ENCODE measurements at places on chromosomes 13 and 19. TPM values are rescaled to one million over a fixed set of nuclear protein-coding genes. Genes with fewer than 3 reads are reported as not detected.

- H3K27ac ChIP-seq = no peak overlapping the region
- H3K36me3 ChIP-seq = no peaks in the 10 kb centered on the region
- DNase-seq = peak; percentile 93
- peaks cover 12% of the 10 kb centered on the region for H3K4me1 ChIP-seq
Measured at GRCh38 chr13:113724780-113725315, 34.2 kb upstream of the TMEM255B start.

DNA sequence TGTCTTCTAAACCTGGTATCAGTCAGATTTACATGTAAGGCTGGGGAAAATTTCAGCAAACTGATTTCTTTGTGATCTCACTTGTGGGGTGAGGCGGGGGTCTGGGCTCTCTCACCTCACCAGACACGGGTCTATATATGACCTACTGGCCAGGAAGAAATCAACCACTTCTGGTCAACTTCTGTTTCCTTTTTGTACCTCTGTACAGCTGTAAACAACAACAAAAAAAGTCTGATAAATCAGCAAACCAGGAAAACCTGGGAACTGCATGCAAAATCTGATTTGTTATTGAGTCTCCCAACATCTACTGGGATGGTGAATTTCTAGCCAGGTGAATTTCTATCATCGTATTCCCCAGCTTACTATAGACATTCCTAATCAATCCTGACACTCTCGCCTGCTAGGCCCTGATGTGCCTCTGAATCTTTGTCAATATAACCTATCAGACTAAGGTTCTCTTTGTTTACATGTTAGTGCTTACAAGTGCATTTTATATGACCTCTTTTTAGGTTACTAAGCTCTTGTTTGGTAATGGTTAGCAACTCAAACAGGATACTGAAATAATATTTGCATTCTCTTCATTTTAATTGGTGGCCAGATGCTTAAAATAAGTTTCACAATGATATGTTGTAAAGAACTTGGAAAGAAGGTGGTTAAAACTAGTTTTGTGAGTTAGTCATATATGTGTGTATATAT lies 77.7 kb downstream of the LRRC63 start:
- H3K4me1 ChIP-seq = no peaks in the 10 kb centered on the region
- no peak for DNase-seq
- H3K36me3 ChIP-seq = no peaks in the 10 kb centered on the region
- no peak overlapping the region for H3K27ac ChIP-seq
- no peaks in the 10 kb centered on the region for H3K27me3 ChIP-seq

- no peaks in the 10 kb centered on the region for H3K27me3 ChIP-seq
- H3K27ac ChIP-seq = no peak overlapping the region
- no peaks in the 10 kb centered on the region for H3K36me3 ChIP-seq
- no peak for DNase-seq
- no peaks in the 10 kb centered on the region for H3K4me1 ChIP-seq
Measured at GRCh38 chr13:44465318-44465717, 91.7 kb downstream of the SERP2 start.

DNA sequence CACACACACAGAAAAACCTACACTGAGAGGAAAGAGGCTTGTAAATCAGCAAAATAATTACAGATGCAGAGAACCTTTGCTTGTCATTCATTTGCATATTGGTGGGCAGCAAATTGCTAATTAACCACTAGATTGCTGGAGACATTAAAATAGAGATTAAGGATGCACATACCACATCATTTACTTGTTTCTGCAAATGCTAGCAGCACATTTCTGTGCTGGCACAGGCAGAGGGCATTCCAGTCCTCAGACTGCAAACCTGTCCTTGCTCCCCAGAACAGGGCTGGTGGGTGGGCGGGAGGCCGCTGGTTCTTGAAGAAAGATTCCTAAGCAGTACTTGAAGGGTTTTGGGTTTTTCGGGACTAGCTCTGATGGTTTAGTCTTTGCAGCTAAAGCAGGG lies 941 bp upstream of the SIAH3 start:
- H3K27me3 ChIP-seq = peaks cover 27% of the 10 kb centered on the region
- H3K4me3 ChIP-seq = no peak overlapping the region
- peak; percentile 53 for DNase-seq
- no peaks in the 10 kb centered on the region for H3K36me3 ChIP-seq

- DNase-seq = peak; percentile 88
- no peaks in the 10 kb centered on the region for H3K4me1 ChIP-seq
- H3K27me3 ChIP-seq = no peaks in the 10 kb centered on the region
- H3K27ac ChIP-seq = no peak overlapping the region
- peak overlapping the region; percentile 98 for H3K4me3 ChIP-seq
Measured at GRCh38 chr13:110560601-110561343, 750 bp downstream of the RAB20 start.

GRCh38 chr13:31274390-31274789 lies 74.6 kb downstream of the B3GLCT start:
- no peaks in the 10 kb centered on the region for H3K4me1 ChIP-seq
- no peak for DNase-seq
- H3K36me3 ChIP-seq = peaks cover 43% of the 10 kb centered on the region

- H3K27me3 ChIP-seq = no peaks in the 10 kb centered on the region
- no peak overlapping the region for H3K27ac ChIP-seq
- DNase-seq = no peak
- no peaks in the 10 kb centered on the region for H3K4me1 ChIP-seq
Measured at GRCh38 chr13:24557081-24557480, 44.5 kb upstream of the PARP4 start.

DNA sequence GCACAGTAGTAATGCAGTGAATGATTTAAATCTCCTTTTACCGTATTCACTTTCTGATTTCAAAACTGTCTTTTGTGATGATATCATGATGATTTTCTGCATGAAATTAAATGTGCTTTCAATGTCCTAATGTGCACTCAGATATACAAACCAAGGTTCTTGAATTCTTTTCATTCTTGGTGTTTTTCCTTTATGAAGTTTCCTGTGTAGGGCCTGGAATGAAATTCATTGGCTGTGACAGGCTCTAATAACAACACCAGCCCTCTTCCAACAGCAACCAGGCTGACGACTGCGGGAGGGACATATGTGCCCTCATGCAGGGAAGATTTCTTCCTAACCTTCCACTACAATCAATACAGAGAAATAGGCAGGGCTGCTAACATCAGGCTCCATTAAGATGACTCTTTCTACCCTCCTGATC lies 1052.0 kb downstream of the DIAPH3 start:
- DNase-seq = no peak
- H3K4me1 ChIP-seq = no peaks in the 10 kb centered on the region
- H3K27ac ChIP-seq = peak overlapping the region; percentile 75
- H3K4me3 ChIP-seq = no peak overlapping the region
- no peaks in the 10 kb centered on the region for H3K27me3 ChIP-seq

- no peak overlapping the region for H3K27ac ChIP-seq
- no peaks in the 10 kb centered on the region for H3K27me3 ChIP-seq
- H3K4me1 ChIP-seq = no peaks in the 10 kb centered on the region
- no peak for DNase-seq
- no peak overlapping the region for H3K4me3 ChIP-seq
Measured at GRCh38 chr19:6821639-6822310, 49.3 kb downstream of the VAV1 start.

DNA sequence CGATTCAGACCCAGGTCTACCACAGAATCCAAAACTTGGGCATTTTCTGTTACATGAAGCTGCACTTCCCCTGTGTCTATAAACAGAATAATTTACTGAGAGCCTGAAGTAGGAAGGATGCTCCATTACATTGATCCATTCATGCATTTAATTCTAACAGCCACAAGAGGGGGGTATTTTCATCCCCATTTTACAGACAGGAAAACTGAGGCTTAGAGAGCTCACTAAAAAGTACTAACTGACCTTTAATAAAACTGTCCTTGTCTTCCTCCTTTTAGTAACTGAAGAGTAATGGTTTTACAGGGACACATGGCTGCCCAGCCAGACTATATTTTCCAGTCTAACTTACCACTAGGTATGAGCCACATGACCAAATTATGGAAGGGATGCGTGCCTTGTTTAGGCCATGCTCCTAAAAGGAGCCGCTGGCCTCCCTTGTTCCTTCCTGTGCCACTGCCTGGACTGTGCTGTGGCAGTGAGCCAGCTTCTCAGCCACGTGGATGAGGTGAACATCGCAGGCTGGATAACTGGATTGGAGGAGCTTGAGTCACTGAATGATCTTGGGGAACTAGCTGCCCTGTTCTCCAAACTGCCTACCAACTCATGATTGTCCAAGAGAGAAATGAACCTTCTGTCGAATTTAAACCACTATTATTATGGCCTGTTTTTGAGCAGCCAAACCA lies 108.3 kb downstream of the DOCK9 start:
- H3K4me3 ChIP-seq = no peak overlapping the region
- H3K36me3 ChIP-seq = no peaks in the 10 kb centered on the region
- H3K27me3 ChIP-seq = no peaks in the 10 kb centered on the region
- no peak for DNase-seq

- no peak overlapping the region for H3K4me3 ChIP-seq
- DNase-seq = no peak
- H3K27me3 ChIP-seq = no peaks in the 10 kb centered on the region
- H3K36me3 ChIP-seq = no peaks in the 10 kb centered on the region
Measured at GRCh38 chr13:73119612-73120011, 60.8 kb downstream of the KLF5 start.

DNA sequence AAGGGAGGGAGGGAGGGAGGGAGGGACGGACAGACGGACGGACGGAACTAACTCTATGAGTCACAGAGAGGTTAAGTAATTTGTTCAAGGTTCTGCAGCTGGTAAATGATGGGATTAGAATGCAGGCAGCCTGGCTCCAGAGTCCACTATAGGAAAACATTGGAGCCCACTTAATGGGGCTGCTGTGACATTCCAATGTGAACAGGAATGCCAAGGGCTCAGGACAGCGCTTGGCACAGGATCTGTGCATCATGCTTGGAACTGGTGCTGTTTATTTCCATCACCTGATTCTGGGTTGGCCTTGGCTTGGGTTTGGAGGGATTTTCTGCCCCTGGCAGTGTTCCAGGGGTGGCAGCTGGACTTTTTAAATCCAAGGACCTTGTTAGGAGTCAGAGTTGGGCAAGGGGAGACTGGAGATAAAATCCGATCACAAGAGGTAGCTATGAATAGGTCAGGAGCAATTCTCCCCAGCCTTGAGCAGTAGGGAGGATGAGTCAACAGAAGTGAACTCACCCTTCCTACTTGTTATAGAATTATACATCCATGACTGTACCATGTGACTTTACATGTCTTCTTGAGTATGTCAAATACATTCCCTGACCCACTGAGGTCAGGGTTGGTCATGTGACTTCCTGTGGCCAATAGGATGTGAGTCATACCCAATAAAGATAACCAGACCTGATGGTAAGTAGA lies 7.8 kb upstream of the HIF3A start:
- no peaks in the 10 kb centered on the region for H3K36me3 ChIP-seq
- no peak overlapping the region for H3K27ac ChIP-seq
- DNase-seq = no peak
- peaks cover 8% of the 10 kb centered on the region for H3K27me3 ChIP-seq
- no peak overlapping the region for H3K4me3 ChIP-seq
- H3K4me1 ChIP-seq = no peaks in the 10 kb centered on the region

- no peaks in the 10 kb centered on the region for H3K27me3 ChIP-seq
- H3K36me3 ChIP-seq = no peaks in the 10 kb centered on the region
- no peak for DNase-seq
- H3K27ac ChIP-seq = no peak overlapping the region
Measured at GRCh38 chr13:35841060-35841521, 290.1 kb downstream of the DCLK1 start.

GRCh38 chr13:84263354-84264069 lies 381.2 kb upstream of the SLITRK1 start:
- no peak overlapping the region for H3K4me3 ChIP-seq
- no peaks in the 10 kb centered on the region for H3K27me3 ChIP-seq
- no peaks in the 10 kb centered on the region for H3K4me1 ChIP-seq
- H3K36me3 ChIP-seq = no peaks in the 10 kb centered on the region
- DNase-seq = peak; percentile 47
- H3K27ac ChIP-seq = no peak overlapping the region

DNA sequence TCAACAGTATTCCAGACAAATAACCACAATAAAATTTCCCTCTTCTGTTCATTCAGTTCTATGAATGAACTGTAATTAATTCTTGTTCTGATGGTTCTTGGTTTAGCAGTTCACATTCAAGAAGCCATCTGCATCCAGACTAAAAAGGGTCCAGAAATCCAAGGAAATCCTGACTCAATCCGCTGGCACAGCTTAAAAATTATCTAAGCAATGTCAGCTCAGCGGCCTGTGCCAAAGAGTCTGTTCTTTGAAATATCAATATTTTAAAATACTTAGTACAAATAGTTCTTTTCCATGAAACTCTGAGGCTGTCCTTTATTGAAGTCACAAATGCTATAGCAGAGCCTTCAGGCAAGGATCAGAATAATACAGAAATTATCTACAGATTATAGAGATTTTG lies 57.2 kb downstream of the DHRS12 start:
- H3K4me3 ChIP-seq = peak overlapping the region; percentile 56
- no peak overlapping the region for H3K27ac ChIP-seq
- H3K4me1 ChIP-seq = no peaks in the 10 kb centered on the region

GRCh38 chr19:15811476-15811875 lies 4.0 kb downstream of the OR10H1 start:
- no peaks in the 10 kb centered on the region for H3K36me3 ChIP-seq
- DNase-seq = no peak
- no peaks in the 10 kb centered on the region for H3K4me1 ChIP-seq
- no peaks in the 10 kb centered on the region for H3K27me3 ChIP-seq
- no peak overlapping the region for H3K4me3 ChIP-seq

DNA sequence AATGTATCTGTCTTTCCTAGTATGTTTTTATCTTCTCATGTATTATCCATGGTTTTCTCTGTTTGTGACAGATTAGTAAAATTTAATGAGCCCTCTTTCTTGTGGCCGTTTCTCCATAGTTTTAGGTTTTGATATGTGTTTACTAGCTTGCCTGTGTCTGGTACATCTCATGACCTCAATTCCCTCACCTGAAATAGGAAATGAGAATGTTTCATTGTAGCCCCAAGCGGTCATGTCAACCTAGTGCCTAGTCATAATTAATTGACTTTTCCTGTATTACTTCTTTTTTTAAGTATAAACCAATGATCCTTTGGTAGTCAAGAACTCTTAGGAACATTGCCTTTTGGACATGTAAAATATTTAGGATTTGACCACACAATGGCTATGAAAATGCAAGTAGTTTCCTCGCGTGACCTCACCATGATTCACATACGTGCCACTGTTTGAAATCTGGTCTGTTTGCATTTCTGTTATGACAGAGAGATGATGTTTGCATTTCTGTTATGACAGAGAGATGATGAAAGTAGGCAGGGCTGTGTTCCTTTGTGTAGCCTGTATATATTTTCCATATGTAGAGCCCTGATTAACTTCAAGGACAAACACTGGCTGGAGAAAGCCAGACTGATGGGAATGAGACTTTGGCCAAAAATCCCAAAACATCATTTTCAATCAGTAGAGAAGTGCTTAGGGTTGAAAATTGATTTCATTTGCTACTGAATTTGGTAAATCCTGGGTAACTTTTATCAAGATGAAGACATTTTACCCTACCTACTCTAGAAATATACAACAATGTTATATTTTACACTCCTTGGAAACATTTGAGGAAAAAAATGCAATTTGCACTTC lies 104.8 kb downstream of the TNFRSF19 start:
- no peak overlapping the region for H3K4me3 ChIP-seq
- H3K36me3 ChIP-seq = peaks cover 4% of the 10 kb centered on the region
- no peak for DNase-seq

JAK3 gene
- total RNA-seq = 2.8 TPM

PRSS57 gene
- total RNA-seq = not detected

FGF9 gene
- total RNA-seq = not detected

CEACAM20 gene
- not detected for total RNA-seq

ARHGEF1 gene
- 112 TPM for total RNA-seq

CNFN gene
- total RNA-seq = 5.0 TPM

N4BP2L1 gene
- total RNA-seq = 8.3 TPM

LATS2 gene
- total RNA-seq = 26.2 TPM

CYP2A6 gene
- not detected for total RNA-seq

ADGRE2 gene
- total RNA-seq = 0.07 TPM

SOX21 gene
- total RNA-seq = 5.2 TPM

Measured in endodermal cell (in vitro differentiated cells).